ENCODE measurements at places on chromosomes 2 and 18.

DNA sequence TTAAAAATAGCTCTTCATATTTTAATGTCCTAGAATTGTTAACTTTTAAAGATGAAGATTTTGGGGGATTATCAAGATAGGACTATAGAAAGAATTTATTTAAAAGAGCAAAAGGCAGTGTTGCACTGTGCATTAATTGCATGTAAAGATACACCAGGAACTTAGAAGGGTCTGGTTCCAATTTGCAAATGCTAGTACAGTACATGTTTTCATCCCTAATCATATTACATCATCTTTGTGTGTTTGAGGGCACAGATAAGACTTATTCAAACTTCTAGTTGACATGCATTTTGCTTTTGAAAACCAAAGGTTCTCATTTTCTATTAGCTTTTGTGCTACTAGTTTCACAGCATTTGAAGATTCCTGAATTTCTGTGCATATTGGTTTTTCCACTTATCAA, 231.7 kb upstream of the LYPD1 start:
- DNase-seq: no peak

GRCh38 chr2:238509903-238510302, 83.2 kb downstream of the ASB1 start:
- no peak for DNase-seq

- DNase-seq: no peak
Measured at GRCh38 chr2:32746669-32747068, 118.8 kb downstream of the TTC27 start.

- DNase-seq: no peak
Measured at GRCh38 chr18:9885170-9886004, at the start of gene TXNDC2. Gene TXNDC2, plus strand, starts transcription at chr18:9885973. Its CDS starts 708 bp downstream, at chr18:9886681.

DNA sequence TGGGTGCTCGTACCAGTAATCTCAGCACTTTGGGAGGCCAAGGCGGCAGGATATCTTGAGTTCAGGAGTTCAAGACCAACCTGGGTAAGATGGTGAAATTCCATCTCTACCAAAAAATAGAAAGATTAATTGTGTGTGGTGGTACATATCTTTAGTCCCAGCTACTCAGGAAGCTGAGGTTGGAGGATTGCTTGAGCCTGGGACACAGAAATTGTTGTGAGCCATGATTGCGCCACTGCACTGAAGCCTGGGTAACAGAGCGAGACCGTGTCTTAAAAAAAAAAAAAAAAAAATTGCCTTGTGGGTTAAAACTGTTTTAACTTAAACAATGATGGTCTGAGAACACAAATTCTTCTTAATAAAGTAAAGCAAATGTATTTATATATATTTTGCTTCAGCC, 49.6 kb downstream of the ATP9B start:
- no peak for DNase-seq

Data from NCI-H526 (cell line).